GM18507 (cell line): ENCODE measurements at places on chromosomes 11 and 22.

DNA sequence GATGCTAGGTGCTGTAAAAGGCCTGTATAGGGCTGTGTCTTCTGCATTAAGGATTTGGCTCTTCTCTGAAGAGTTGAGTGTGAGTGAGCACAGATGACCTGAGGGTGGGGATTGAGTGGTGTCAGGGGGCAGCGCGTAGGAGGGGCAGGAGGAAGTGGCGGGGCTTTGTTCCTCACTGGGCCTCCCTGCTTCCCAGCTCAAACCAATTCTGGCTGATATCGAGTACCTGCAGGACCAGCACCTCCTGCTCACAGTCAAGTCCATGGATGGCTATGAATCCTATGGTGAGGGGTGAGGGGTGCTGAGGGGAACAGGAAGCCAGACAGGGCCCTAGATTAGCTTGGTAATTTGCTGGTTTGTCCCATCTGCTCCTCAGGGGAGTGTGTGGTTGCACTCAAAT, 9.1 kb downstream of the PHOX2A start:
- no peak for DNase-seq

- no peak for DNase-seq
Measured at GRCh38 chr11:118434553-118435289, 1.6 kb upstream of the KMT2A start.

- DNase-seq, result no peak
Measured at GRCh38 chr11:75969626-75970308, 154.8 kb downstream of the UVRAG start.

DNA sequence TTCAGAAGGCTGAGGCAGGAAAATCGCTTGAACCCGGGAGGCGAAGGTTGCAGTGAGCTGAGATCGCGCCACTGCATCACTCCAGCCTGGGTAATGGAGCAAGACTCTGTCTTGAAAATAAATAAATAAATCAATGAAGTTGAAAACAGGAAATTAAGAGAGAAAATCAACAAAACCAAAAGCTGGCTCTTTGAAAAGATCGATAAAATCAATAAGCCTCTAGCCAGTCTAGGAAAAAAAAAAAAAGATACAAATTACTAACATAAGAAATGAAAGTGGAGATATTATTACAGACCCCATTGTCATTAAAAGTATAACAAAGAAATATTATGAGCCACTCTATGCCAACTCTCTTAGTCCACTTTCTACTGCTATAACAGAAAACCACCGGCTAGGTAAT, 48.0 kb upstream of the NUP160 start:
- DNase-seq, result no peak

- DNase-seq, result no peak
Measured at GRCh38 chr11:45500451-45500850, 165.0 kb downstream of the CHST1 start.

DNA sequence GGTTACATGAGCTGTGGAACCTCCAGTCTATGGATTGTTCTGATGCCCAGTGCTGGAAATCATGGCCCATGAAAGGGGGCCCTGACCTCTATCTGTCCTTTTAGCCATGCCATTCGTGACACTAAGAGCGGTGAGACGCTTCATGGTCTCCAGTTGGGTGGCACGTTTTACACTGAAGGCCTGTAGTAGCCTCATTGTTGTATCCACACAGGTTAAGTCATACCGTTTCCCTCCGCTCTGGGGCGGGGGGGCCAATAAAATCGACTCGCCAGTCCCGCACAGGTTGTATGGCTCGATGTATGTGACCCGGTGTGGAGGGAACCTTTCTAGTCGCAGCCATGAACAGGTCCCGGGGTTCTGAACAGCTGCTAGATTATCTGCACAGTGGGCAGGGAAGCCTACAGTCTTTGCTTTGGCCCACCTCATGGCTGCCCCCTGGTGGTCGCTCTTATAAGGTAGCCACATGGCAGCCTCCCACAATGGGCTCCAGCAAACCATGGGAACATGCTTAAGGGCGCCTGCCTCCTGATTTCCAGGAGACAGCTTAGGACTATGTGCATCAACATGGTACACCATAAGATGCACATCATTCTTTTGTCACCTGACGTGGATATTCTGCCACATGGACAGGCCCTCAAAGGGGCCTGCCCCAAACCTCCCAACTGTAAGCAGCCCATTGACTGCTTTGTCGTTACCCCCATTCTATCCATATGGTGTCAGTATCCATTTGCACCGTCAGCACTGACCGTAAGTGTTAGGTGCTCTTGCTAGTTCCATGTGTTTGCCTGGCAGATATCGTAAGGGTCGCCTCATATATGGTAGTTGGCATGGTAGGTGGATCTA, 19.7 kb upstream of the APOL3 start:
- peak; percentile 76 for DNase-seq

DNA sequence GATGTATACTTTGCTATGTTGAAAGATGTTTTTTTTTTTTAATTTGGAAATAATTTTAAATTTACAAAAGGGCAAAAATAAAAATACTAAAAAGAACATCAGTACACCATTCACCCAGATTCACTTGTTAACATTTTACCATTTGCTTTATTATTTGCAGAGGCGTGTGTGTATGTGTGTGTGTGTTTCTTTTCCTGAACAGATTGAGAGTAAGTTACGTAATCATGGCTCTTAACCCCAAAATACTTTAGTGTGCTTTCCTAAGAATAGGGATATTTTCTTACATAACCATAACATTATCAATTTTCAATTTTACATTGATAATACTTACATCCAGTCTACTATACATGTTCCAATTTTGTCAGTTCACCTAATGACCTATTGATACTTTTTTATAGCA, 91.5 kb upstream of the HORMAD2 start:
- DNase-seq, result no peak

DNA sequence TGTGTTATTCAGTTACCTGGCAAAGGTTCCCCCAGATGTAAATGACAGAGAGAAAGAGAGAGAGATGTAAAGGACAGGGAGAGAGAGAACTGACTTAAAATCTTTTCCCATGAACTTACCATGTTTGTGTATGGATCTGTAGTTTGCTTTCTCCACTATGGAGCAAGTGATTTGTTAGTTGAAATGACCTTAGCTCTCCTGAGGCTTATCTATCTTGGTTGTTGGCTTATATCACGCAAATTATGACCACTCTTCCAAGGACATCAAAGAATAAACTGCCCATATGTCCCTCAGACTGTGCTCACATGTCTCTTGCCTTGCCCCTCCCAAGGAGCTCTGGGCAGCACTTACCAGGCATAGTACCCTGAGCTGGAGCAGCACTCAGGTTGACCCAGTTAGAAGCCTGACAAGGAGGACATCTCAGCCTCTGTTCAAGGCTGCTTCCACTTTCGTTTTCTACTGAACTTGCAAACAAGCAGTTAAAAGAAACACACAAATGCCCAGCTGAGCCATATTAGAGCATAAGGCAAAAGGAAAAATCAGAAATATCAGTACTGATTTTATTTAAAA, 95.3 kb upstream of the RCN1 start:
- no peak for DNase-seq

GRCh38 chr22:41862530-41863266, 29.8 kb downstream of the SREBF2 start:
- peak; percentile 51 for DNase-seq

GRCh38 chr22:26480611-26480932, 3.0 kb downstream of the HPS4 start:
- DNase-seq, result no peak

GRCh38 chr11:79393362-79394043, 47.3 kb downstream of the TENM4 start:
- no peak for DNase-seq

GRCh38 chr22:40782521-40782920, 36.6 kb downstream of the SLC25A17 start:
- DNase-seq, result no peak

DNA sequence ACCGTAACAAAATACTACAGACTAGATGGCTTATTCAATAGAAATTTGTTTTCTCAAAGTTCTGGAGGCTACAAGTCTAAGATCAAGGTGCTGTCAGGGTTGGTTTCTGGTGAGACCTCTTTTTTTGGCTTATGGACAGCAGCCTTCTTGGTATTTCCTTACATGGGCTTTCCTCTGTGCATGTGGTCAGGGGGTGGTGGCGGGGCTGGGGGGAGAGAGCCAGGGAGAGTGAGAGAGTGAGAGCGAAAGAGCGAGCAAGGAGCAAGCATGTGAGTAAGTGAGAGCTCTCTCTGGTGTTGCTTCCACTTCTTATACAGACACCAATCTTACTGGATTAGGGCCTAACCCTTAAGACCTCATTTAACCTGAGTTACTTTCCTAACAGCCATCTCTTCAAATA, 181.5 kb downstream of the TMEM135 start:
- no peak for DNase-seq

DNA sequence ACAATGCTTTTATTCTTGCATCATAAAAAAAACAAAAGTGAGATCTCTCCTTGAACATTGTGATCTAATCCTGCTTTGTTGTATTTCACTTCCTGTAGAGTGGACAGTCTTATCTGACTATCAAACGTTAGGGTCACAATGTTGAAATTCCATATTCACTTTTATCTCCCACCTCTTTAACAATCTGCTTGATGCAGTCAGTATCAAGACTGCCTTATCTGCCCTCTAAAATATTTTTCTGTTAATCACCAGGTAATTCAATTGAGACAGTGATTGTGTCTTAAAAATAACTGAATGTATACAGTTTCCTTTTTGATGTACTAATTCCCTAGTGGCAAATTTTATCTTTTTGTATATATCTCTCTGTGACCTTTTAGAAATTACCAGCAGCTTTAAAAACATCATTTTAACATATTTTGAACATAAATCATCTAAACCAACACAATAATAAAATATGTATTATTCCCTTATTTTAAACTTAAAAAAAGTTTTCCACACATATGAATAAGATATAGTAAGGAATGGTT, 143.1 kb upstream of the MPPED2 start:
- no peak for DNase-seq

- no peak for DNase-seq
Measured at GRCh38 chr11:11414996-11415395, 61.9 kb upstream of the CSNK2A3 start.

GRCh38 chr11:2725368-2726300, 25.8 kb upstream of the KCNQ1OT1 start:
- no peak for DNase-seq

- DNase-seq, result no peak
Measured at GRCh38 chr11:111119751-111120150, 125.8 kb upstream of the POU2AF2 start.

DNA sequence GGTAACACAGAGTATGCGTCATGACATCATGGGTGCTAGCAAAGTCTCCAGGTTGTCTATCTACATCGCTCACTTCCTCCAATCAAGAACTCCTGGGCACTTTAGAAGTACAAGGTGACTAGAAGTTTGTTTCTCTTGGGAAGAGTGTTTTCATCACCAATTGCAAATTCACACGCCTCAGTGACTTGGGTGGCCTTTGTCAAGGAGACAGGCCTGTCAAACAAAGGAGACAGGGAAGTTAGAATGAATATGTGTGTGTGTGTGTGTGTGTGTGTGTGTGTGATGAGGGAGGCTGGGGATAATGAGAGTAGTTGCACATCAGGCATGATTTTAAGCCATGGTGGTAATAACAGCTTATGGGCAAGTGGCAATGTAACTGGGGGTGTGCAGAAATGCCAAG, 953.2 kb downstream of the OPCML start:
- no peak for DNase-seq

DNA sequence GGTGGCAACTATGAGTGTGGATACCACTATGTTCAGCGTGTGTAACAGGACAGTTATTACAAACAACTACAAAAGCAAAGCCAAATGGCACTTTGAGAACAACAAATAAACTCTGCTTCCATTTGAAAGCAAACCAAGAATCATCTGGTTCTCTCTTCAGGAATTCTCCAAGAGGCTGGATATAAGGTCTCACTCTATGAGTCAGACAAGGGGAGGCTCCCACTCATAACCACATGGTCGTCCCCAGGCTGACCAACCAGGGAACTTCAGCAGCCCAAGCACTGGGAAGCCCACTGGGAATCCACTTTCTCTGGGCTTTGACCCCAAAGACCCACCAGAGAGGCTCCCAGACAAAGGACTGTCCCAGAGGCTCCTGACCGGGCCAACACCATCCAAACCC, 35.3 kb downstream of the DGCR2 start:
- DNase-seq, result no peak

- no peak for DNase-seq
Measured at GRCh38 chr11:35330931-35331330, 88.4 kb downstream of the SLC1A2 start.

GRCh38 chr11:108496643-108497256, 1.4 kb downstream of the POGLUT3 start:
- DNase-seq, result no peak

DNA sequence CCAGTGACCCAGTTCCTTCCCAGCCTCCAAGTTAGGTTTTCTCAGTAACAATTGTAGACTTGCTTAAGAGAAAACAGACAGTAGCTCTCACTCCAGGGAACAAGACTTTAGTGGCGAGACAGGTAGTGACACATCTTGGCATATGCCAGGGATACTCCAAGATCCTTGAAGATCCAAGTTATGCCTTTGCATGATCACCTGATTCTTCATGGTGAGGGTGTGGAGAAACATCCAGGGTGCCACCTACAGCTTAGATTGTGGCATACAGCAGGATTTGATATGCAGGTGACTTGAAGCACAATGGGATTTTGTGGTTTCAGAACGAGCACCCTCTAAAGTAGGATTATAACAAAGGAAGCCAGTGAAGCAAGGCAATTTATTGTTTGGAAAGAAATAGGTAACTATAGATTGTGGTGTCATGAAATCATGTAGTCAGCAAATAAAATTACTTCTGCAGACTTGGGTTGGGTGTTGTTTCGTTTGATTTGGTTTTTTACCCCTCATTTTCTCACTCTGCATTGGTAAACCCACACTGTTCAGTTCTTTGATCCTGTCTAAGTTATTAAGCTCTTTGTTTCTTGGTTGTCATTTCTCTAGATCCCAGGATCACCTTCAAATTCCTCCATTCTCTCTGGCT, 9.2 kb downstream of the POU2AF3 start:
- DNase-seq, result no peak

DNA sequence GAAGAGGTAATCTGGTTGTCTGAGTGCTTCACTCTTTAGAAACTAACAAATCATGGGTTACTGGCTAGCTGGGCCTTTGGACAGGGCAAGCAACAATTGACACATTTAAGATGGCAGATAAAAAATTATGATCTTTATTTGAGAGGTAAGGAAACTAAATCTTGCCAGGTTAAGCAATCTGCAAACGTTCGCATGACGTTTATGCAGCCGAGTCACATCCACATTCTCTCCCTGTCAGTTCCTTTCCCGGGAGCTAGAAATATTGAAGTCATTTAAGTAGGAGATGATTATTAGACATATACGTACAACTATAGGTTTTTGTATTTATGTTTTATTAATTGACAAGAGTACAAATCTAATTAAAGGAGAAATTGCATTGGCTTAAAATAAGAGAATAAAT, 57.4 kb upstream of the RCN1 start:
- no peak for DNase-seq

GRCh38 chr11:126332221-126332711, 23.2 kb upstream of the ST3GAL4 start:
- DNase-seq, result no peak
